ENCODE measurements at places on chromosomes 4 and X.
A peak's percentile ranks its signal among the peaks of the same experiment; 100 is the strongest.

DNA sequence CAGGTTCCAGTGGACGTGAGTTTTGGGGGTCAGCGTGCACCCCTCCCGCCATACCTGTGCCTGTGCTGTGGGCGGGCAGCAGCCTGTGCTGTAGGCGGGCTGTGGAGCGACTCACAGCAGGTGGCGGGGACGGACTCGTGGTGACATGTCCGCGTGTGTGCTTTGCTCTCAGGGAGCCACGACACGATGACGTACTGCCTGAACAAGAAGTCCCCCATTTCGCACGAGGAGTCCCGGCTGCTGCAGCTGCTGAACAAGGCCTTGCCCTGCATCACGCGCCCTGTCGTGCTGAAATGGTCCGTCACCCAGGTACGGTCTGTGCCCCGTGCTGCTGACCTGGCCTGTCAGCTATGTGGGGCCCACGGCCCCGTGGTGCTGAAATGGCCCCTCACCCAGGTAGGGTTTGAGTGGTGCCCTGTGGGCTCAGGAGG lies 7.4 kb downstream of the PLCXD1 start:
- DNase-seq, result no peak

DNA sequence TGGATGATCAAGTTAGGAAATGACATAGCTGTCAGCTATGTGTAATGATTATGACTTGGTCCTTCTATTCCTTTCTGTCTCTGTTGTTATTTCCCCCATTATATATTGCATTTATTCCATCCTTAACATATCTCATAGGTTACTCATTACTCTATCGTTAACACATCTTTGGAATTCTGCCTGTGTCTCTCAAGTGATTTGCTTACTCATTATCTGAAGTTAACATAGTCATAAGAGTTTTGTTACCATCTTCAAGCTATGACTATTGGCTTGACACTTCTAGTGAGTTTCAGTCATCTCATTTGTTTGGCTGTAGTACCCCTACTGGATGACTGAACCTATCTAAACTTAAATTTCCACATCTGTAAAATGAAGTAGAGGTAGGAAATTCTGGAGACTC lies 286.1 kb upstream of the PPP1R2C start:
- DNase-seq, result no peak

GRCh38 chrX:23844502-23845138 lies 61.6 kb downstream of the SAT1 start:
- DNase-seq, result no peak

DNA sequence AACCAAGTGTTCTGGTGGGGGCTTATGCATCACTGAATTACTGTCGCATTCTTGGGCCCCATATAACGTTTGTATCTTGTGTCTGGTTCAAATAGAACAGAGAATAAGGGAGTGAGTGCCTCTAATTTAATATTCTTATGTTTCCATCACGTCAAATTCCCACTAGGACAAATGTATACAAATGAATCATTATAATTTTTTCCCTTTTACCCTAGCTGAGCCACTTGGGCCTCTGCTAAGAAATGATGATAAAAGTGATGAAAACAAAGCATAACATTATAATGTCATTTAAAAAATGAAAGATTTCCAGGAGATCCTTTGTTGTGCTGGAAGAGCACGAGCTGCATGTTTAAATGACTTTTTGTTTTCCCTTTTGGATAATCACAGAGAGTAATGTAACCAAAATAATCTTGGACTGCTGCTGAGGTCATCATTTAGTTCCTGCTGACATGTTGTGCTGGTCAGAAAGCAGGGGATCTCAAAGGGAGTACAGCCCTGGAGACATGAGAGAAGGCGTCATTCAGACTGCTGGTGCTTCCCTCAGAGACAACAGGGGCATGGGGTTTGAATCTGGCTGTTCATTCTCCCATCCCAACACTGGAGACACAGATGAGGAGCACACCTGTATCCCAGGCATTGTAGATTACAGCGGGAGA lies 105.1 kb upstream of the SCOC start:
- DNase-seq, result no peak

- no peak for DNase-seq
Measured at GRCh38 chrX:116142976-116143375, 27.6 kb upstream of the AGTR2 start.

DNA sequence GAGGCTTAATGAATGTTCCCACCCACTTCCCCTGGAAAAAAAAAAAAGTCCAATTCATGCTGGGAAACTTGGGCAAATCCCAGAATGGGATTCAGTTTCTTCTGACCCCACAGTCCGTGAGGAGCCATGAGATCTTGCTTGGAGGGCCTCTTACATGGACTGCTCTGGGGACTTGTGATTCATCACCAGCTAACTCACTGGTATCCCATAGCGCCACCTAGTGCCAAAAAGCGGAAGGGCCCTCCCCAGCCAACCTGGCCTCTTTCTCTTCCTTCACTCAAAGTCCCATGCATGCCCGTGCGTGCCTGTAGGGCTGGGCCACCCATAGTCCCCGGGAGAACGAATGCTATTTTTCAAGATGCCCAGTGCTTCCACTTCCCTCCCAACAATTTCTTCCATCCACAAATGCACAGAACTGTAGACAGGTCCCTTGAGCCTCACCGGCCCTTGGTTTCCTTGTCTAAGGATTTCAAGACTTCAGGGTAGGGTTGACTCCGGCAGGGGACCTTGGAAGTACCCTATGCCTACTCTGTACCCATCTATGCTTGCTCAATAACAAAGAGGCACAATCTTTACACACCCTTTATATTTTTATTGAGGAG lies 5.1 kb downstream of the RTL5 start:
- DNase-seq, result peak; percentile 80

- DNase-seq, result no peak
Measured at GRCh38 chr4:69523385-69524132, 27.9 kb upstream of the UGT2B4 start.

DNA sequence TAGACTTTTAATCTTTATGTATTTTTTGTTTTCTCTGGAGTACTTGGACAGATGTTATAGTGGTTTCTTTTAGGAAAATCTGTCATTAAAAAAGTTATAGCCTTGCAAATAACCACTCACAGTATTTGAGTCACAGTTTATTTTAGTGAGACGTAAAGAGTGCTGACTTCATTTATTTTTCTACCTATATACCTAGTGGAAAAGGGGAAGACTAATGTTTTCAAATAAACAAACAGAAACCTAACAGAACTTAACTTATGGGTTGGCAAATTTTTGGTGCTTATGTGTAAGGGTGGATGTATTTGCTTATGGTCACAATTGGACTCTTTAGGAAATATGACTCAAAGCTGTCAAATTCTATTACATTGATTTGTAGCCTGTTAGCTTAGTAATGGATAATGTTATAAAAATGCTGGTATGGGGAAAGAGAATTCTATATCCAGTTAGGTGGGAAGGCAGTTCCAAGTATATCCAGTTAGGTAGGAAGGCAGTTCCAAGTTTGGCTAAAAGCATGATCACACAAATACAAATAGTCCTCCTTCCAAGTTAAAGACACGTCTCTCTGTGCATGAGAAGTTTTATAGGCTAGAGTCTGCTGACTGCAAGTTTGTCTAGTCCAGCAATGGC lies 61.9 kb downstream of the SLC9A6 start:
- DNase-seq, result no peak

DNA sequence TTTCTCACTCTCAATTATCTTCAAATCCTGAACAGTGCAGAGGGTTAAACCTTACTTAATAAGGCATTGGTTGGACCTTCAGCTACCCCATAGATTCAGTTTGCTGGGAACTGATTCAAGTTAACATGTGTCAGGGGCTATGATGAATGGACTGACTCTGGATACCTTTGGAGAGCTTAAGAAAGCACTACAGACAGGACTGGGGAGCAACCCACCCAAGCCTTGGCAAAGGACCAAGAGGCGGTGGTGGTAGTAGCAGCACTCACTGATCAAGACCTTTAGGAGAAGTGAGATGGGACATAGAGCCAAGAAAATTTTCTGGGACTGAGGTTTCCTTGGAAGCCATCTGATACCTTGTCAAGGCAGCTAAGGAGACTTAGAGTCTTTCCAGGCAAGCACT lies 43.0 kb upstream of the TAPT1 start:
- DNase-seq, result no peak

DNA sequence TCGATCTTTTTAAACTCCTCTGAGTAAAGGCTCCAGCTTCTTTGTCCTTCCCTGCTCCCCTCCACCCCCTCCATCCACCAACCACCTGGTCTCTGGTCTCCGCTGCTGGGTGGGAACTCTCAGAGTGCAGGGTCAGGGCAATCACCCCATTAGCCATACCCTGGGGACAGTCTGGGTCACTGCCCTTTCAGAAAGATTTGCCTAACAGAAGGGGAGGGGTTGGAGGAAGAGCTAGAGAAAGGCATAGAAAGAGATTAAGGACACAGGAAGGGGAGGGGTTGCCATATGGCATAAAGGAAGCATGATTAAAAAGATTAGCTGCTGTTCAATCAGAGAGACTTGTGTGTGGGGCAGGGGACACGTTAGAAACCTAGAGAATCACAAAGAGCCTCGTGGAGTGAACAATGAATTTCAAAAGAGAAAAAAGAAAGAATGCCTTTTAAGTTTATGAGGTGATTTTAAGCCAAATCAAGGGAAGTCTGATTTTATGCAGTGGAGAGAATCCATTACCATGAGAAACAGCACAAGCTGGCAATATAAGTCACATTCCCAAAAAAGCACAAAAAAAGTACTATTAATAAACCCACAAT lies 115.5 kb upstream of the ACSL4 start:
- no peak for DNase-seq

DNA sequence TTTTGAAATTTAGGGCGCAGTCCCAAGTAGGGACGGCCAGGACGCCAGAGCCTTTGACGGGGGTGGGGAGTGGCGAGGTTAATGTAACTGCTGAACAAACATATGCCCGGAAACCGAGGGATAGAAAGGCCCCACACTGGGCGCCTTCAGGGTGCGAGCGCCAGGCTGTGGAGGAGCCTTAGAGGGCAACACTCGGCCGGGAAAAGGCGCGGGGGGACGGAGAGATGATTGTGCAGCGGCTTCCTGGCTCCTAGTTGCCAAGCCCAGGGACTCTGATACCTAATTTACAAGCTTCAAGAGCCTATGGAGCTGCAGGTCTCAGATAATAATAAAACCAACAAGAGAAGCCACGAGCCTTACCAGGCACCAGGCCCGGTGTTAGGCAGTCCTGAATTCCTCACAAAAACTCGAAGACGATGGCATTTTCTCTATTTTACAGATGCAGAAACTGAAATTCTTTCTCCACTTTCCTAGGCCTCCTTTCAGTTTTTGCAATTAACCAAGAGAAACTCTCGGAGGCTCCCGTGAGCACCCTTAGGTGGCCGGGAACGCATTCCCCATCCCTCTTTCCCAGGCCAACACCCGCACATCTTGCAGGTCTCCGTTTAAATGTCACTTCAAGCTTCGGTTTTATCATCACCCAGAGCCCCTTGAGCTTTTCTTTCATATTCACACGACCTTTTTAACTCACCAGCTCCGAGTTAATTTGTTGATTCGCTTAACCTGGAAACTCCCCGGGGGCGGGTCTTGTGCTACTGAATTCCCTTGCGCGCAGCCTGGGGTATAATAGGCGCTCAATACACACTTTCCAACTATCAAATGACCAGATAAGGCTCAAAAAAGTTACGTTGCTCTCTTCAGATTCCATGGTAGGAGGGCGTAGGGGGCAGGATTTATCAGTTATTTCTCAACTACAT lies 6.4 kb upstream of the GSX2 start:
- no peak for DNase-seq

DNA sequence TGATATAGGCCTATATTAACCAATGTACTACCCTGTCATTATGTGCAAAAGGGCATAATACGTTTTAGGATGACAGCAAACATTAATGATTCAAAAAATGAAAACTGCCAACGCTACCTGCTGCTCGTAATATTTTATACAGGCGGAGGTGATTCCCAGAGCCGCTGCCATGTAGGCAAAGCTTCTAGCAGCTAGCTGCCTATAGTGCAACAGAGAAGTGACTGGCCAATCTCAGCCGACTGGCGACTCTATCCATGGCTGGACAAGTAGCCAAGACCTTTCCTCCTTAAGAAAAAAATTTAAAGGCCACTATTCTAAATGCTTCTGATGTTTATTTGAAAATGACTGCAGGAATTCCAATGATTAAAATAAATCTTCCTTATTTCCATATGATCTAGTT lies 1.9 kb downstream of the PPARGC1A start:
- no peak for DNase-seq

GRCh38 chr4:80266902-80267380 lies 477 bp downstream of the FGF5 start:
- DNase-seq, result no peak

DNA sequence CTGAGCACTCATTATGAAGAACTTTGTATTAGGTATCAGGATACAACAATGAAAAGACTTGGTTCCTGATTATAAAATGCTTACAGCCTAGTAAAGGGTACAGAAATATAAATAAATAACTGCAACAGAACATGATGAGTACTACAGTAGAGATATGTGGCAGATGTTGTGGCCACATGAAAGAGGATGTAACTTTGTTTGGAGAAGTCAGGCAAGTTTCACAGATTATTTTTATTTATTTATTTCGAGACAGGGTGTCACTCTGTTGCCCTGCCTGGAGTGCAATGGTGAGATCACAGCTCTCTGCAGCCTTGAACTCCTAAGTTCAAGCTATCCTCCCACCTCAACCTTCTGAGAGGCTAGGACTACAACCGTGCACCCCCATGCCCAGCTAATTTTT lies 15.8 kb upstream of the UBE2K start:
- DNase-seq, result no peak

- DNase-seq, result no peak
Measured at GRCh38 chr4:185189606-185190305, 14.0 kb downstream of the CFAP97 start.

- no peak for DNase-seq
Measured at GRCh38 chr4:86944964-86945781, 10.4 kb downstream of the AFF1 start.

DNA sequence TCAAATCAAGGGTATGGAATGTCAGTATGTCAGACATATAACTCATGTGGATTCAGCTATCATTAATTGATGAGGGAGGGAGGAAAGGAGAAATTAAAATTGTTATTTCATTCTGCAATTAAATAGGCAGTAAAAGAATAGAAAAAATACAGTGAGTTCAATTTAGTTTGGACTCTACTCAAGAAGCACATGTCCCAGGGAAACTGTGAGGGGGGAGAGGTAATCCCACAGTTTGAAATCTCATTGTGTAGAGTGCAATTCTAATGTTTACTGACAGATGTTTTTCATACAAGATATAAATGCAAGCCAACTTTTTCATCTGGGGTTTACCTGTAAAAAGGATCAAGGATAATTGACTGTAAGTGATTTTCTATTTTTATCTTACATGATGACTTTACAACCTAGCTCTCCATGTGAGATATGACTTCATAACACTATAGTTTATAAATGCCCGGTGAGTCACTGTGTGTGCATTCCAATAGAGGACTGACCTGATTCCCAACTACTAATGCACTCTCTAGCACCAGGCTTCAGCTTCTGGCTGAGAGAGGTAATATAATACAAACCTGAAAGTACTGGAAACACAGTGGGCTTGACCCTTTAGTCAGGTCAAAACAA lies 35.2 kb upstream of the SCD5 start:
- no peak for DNase-seq
